ENCODE measurements at places on chromosomes 2 and 18.

- DNase-seq, result no peak
These were observed 42.4 kb upstream of the SLC1A4 start for GRCh38 chr2:64946769-64947247.

GRCh38 chr2:1945819-1946218 is 201.5 kb upstream of the PXDN start:
- DNase-seq, result no peak

GRCh38 chr2:111919794-111920608 is 21.6 kb downstream of the MERTK start:
- no peak for DNase-seq

- DNase-seq, result no peak
These were observed 209.2 kb upstream of the APCDD1 start for GRCh38 chr18:10245031-10245845.

DNA sequence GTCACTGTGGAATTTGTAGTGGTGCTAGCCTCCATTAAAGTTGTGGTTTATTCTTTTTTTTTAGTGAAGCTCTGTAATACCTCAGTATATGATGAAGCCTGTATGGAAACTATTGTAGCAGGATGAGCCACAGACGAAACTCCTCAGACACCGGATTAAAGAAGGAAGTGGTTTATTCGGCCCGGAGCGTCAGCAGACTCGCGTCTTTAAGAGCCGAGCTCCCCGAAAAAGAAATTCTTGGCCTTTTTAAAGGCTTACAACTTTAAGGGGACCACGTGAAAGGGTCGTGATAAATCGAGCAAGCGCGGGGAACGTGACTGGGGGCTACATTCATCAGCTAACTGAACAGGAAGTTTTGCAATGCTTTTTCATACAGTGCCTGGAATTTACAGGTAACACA is 8.1 kb upstream of the CCL20 start:
- no peak for DNase-seq

DNA sequence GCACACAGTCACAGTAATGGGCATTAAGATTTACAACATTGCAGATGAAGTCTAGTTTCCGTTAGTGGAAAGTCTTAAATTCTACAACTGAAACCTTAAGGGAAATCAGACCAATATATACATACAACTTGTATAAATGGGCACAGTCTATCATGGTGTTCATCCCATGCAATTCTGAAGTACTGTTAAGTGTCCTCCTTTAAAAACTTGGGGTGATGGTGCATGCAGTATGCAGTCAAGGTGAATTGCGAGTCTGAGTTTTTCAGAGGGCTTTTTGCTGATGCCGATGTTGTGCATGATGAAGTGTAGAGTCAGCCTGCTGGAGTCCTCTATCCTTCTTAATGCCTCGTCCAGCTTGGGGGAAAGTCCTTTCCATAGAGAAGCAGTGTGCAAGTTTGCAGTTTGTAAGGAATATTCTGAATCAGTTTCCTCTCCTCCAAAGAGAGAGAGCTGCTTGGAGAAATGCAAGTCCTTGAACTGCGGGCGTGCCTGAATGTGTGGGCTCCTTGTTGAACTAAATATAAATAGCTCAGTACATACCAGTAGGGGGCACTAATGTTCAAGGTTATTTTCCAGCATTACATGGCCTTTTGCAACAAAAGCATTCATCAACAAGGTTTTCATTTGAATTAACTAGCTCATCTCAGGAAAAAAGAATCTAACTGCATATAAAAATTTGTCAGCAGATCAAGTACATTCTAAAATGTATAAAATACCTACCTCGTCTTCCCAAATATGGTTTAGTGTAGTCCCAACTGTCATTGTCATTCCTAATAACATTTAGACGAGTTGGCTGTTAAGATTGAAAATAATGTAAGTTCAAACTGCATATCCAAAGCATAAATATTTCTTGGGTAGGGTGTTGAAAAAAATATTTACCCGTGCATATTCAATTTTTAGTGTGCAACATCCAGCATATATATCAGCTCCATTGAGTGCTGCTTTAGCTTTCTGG is 21.3 kb downstream of the HNRNPLL start:
- DNase-seq, result no peak

GRCh38 chr2:74587664-74588277 is 33.3 kb downstream of the DOK1 start:
- DNase-seq, result peak; percentile 86

Data from HTR-8/SVneo (cell line).